Left ventricle myocardium inferior (tissue), 1 donor: ENCODE measurements at places on chromosomes 5 and 9. TPM values are rescaled to one million over a fixed set of nuclear protein-coding genes. Genes with fewer than 3 reads are reported as not detected.

S1PR3 gene
- 26.8 TPM for total RNA-seq

- no peak for DNase-seq
Measured at GRCh38 chr5:17339841-17340240, 122.4 kb downstream of the BASP1 start.

C9orf85 gene
- total RNA-seq, result 6.3 TPM

TXNDC8 gene
- total RNA-seq, result not detected

DNA sequence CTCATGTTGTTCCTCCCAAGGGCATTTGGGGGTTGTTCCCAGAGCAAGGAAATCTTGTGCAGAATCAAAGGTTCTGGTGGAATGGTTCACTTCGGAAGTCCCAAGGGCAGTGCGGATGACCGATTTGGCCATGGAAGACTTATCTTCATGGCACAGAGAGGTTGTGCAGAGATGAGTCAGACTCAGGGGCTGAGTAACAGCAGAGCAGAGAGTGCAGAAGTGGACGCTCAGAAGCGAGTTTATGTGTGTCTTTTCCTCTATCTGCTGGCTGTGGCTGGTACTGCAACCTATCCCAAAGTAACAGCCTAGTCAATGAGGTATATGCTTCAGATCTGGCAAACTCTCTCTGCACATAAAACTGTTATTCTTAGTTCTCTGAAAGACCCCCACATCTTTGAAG lies 118.1 kb downstream of the DPYSL3 start:
- no peak for DNase-seq

GRCh38 chr9:121399883-121400607 lies 30.0 kb upstream of the STOM start:
- DNase-seq, result no peak

GRCh38 chr9:4090491-4090890 lies 209.4 kb downstream of the GLIS3 start:
- DNase-seq, result no peak

RLN1 gene
- total RNA-seq, result not detected

- no peak for DNase-seq
Measured at GRCh38 chr9:77907585-77907984, 124.0 kb downstream of the GNAQ start.

- DNase-seq, result no peak
Measured at GRCh38 chr5:72722792-72723452, 93.5 kb upstream of the TNPO1 start.

- DNase-seq, result peak; percentile 84
Measured at GRCh38 chr9:127568971-127569885, 42.8 kb upstream of the STXBP1 start.

DNA sequence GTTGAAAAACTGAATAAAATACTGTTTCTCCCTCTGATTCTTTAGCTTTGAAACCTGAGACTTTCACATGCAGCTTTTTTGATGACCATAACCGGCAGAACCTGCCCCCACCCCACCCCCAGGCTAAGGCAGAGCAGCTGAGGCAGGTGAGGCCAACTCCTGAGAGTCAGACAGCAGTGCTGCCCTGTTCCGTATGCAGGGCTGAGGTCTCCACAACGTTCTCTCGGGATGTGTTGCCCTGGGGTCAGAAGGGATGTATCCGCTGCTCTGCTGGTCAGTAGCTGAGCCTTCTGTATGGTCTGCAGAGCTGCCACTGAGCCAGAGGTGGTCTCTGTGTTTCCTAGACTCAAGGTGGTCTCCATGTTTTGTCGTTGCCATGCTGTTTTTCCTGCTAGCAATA lies 190.5 kb downstream of the AOPEP start:
- no peak for DNase-seq

DNA sequence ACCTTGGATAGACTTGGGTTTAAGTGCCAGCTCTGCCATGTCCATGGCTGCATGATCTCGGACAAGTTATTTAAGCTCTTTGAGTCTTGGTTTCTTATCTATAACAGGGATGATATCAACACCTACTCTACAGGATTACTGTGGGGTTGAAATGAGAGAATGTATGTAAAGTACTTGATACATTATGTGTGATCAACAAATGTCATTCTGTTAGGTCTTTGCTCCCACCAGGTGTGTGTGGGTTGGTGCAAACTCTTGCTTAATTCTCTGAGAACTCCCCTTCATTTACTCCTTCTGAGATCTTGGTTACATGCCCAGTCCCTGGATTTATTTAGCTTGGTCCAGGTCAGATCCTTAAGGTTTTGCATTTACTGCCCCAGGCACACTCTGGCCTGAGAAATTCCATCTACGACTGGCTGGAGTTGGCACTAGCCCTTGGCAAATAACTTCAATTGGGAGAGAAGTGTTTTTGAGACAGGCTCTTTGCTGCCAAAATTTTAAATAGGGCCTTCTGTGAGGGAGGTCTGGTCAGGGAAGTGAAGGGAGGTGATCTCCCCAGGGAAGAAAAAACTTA lies 63.5 kb upstream of the KLF9 start:
- DNase-seq, result no peak

GRCh38 chr5:174744896-174745295 lies 20.5 kb downstream of the MSX2 start:
- no peak for DNase-seq

TLE1 gene
- 8.5 TPM for total RNA-seq

GRCh38 chr9:121744002-121744686 lies 92.7 kb downstream of the DAB2IP start:
- peak; percentile 65 for DNase-seq

DNA sequence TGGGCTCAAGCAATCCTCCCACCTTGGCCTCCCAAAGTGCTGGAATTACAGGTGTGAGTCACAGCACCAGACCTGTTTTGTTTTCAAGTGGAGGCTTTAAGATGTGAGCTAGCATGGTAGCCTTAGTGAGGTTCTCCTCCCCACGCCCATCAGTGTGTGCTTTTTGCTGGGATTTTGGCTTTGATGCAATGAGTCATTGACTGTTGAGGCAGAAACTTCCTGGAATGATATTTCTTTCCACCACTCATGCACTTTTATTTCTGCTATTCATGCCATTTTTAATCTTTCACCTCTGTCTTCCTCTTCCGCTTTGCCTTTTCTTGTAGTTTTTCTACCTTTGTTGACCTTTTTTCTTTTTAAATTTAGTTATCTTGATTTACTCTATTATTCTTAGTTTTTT lies 4.2 kb upstream of the NFIL3 start:
- no peak for DNase-seq

BSPRY gene
- 0.25 TPM for total RNA-seq

DNA sequence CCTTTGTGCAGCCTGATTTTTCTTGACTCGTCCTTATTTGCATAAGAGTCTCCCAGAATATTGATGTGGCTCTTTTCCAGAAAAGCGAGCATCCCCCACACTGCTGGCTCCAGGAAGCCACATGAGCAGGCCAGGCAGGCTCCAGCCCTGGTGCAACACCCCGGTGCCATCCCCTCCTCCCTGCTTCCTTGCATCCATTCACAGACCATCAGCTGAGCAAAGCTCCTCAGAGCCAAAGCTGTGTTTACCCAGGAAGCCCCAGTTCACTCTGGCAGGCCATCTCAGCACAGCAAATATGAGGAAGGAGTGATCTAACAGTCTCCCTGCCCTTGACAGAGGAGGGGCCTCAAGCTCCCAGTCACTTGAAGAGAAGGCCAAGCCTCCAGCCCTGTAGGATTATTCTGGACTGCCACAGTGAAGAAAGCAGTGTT lies 34.4 kb downstream of the INSYN2B start:
- DNase-seq, result peak; percentile 20

GRCh38 chr5:34609951-34610441 lies 46.1 kb upstream of the RAI14 start:
- DNase-seq, result no peak

DNA sequence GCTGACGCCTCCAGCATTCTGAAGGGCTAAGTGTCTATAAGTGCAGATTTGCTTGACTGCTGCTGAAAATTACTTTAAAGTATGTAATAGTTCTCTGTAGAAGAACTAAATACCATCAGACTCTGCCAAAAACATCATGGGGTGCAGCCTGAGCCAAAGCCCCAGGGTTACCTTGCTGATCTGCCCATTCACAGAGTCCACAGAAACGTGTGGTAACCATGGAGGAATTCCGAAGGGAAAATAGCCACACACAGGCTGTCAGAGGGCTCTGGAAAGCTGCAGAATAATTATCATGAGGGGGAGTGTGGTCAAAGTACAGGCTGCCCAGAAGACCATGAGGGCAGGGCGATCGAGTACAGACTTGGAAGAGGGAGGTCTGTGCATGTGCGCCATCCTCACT lies 36.4 kb downstream of the RETREG1 start:
- DNase-seq, result no peak

DNA sequence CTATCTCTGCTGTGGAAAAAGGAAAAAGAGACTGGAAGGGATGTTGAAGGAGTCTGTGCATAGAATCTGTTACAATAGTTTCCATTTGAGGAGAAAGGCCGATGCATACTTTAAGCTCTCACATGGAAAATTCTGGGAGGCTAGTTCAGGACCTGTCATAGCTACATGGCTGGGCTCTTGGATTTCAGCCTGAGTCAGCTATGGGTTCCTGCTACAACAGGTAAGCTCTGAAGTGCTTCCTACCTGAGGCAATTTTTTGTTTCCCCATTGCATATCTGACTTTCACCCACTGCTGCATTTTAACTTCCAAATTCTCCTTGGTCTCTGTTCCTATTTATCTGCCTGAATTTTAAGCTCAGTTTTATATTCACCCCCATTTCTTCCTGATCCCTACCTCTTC lies 310.7 kb downstream of the RAB3C start:
- no peak for DNase-seq

IFNK gene
- not detected for total RNA-seq

DNA sequence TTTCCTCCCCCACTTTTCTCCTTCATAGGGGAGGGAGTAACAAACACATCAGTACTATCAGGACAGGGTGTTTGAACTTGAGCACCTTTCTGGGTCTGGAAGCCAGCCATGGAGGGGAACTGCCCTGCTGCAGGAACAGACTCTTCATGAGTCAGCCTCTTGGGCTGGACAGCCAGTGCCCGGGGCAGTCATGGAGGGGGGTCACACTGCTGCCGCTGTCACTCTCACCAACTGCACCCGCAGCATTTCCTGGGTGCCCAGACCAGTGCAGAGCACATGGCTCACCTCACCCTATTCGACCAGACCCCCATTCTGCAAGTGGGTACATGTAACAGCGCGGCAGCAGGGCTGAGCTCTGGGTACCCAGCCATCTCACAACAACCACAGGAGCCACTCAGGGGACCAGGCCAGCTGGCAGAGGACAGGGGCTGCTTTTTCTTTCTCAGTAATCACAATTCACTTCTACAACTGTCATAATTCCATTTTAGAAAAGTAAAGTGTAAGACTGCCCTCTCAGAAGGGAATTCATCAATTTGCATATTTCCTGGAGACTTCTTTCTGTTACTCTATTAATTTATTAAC lies 118.4 kb downstream of the CTNND2 start:
- DNase-seq, result no peak

DIRAS2 gene
- 0.30 TPM for total RNA-seq

GRCh38 chr9:89868100-89868499 lies 263.3 kb downstream of the GADD45G start:
- no peak for DNase-seq

- no peak for DNase-seq
Measured at GRCh38 chr5:81302596-81302995, 1.2 kb downstream of the ZCCHC9 start.

DNA sequence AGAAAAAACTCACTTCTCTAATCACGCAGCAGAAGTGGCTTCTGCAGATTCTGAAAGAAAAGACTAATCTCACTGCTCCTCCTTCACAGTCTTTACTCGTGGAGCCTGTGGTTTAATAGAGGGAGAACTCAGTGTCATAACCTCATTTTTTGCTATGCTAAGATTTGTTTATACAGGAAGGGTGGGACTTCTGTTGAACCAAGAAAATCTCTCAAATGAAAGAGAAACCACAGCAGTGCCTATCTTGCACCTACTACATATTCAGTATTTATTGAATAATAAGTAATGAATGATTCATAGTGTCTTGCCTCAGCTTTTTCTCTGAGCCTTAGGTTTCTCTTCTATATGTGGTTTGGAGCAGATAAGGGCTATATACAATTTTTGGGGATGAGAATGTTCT lies 136.1 kb upstream of the DMAC1 start:
- no peak for DNase-seq

CCNJL gene
- 6.5 TPM for total RNA-seq

GRCh38 chr5:173920024-173920753 lies 32.0 kb downstream of the CPEB4 start:
- no peak for DNase-seq

DNA sequence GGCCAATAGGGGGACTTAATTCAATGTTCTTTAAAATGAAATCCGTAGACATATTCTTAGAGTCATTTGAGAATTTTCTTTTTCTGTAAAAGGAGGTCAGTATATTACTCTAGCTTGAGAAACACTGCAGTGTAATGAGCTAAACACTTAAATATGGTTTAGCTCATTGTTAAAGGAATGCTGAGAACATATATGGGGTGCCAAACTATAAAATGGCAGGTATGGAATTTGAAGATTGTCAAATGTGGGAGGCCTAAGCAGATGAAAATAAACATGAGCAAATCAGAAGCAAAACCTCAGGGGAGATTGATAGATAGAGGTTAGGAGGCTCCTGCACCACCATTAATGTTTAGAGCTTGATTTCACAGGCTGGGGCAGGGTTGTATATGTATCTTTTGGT lies 57.9 kb downstream of the STX17 start:
- no peak for DNase-seq

DNA sequence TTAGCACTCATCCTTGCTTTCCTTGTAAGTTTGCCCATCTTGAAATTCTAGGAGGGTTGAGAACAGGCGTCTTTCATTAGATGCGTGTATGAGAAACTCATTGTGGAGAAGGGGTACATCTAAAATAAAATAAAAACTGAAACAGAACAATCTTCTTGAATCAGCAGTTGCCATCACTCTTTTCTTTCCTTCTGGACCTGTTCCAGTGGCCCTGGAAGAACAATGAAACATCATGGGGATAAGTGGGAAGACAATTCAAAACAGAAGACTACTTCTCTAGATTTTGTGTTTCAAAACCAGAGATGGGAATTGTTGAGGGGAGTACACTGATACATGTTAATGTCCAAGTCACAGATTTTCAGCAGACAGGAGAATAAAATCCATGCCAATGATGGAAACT lies 59.9 kb downstream of the SLC1A3 start:
- DNase-seq, result no peak

DNA sequence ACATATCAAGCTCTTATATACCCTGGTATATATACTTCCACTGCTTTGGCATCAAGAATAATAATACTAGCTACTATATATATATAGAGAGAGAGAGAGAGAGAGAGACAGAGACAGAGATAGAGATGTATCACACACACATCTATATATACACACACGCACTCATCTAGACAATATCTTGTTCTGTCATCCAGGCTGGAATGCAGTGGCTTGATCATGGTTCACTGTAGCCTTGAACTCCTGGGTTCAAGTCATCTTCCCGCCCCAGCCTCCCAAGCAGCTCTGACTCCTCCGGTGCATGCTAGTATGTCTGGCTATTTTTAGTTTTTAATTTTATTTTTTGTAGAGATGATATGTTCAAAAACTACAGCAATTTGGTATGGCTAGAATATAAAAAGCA lies 22.5 kb downstream of the ANKHD1 start:
- no peak for DNase-seq

DNA sequence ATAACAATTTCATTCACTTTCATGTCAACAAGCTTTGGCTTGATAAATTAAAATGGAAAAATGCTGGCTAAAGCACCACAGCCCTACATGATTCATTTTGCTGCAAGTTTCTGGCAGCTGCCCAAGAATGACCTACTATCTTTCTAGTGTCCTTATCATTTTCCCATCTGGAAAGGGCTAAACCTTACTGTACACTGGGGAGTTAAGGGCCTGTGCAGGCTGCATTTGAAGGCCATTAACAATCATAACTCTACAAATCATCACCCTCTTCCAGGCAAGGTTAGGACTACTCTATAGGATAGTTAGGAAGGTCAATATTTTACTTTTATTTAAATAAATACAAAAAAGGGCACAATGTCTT lies 579.7 kb upstream of the ZNF608 start:
- peak; percentile 17 for DNase-seq

GRCh38 chr9:121752929-121753328 lies 101.5 kb downstream of the DAB2IP start:
- no peak for DNase-seq
